GM13977 (cell line): ENCODE measurements at places on chromosomes 6 and 20.

DNA sequence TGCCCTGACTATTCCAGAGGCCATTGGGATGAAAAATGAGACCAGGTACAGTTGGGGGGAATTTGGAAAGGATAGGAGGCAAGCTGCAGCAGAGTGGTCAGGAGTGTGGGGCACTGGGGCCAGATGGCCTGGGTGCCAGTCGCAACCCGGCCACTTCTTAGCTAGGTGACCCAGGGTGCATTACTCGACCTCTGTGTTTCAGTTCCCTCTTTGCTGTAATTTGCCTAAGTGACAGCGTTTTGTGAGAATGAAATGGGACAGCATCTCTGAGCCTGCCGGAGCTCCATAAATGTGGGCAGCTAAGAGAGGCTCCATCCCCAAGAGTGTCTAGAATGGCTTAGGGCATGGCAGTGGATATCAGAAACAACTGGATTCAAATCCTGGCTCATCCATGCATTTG lies 13.9 kb downstream of the LRFN2 start:
- DNase-seq: no peak

DNA sequence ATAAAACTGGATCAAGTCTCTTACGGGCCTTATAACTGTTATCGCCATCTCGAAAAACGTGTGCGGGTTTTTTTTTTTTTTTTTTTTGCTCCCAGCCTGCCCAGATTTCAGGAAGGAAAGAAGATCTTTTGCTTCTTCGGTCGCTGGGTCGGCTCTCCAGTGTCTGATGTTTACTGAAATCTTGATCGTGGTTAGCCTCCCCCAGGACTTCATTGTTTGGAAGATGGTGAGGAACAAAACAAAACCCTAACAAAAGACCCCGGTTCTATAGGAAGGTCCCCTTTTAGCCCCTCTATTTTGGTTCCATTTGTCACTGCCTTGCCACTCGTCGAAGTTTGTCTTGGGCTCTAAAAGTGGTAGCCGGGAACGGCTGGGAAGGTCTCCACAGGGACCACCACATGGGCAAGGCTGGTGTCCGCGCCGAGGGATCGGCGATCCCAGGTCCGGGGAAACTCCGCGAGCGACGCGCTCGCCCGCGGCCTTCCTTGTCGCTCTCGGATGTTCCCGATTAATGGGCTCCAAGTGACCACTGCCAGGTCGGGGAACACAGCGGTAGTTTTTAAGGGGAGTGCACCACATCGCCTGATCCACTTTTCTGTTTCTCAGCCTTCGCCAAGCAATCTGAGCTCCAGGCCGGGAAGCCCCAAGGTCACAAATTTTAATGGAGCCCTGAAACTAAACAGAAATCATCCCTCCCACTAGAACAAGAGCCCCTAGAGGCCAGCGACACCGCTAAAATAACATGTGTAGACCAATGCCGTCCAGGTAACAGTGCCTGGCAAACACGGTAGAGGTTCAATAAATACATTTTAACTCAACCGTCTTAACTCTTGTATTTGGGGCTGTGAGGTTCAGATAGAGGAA lies 27.0 kb downstream of the TRIM27 start:
- peak; percentile 48 for DNase-seq

GRCh38 chr6:99427988-99428387 lies 2.9 kb upstream of the PNISR start:
- no peak for DNase-seq

- no peak for DNase-seq
These were observed 12.2 kb upstream of the MDFI start for GRCh38 chr6:41626022-41626421.

DNA sequence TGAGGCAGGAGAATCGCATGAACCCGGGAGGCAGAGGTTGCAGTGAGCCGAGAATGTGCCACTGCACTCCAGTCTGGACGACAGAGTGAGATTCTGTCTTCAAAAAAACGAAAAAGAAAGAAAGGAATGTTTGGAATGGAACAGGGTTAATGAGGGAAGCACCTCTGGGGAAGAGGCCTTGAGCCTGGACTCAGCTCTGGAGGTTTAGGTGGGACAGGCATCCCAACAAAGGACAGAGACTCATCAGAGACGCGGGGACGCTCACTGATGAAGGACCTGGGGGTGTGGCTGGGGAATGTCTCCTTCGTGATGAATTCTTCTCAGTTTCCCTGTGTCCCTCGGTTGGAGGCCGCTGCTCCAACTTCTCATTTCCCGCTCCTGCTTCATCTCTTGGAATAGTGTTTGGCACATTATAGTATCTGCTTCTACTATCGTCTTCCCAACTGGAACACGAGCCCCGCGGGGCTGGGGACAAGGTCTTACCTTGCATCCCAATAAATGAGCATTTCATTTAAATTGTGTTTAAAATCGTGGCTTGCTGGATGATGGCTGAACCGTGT lies 27.6 kb downstream of the KIF25 start:
- no peak for DNase-seq
